ENCODE measurements at places on chromosomes 7 and 10.

- no peak for DNase-seq
Observed at GRCh38 chr10:119531067-119531466, 11.5 kb downstream of the RGS10 start.

DNA sequence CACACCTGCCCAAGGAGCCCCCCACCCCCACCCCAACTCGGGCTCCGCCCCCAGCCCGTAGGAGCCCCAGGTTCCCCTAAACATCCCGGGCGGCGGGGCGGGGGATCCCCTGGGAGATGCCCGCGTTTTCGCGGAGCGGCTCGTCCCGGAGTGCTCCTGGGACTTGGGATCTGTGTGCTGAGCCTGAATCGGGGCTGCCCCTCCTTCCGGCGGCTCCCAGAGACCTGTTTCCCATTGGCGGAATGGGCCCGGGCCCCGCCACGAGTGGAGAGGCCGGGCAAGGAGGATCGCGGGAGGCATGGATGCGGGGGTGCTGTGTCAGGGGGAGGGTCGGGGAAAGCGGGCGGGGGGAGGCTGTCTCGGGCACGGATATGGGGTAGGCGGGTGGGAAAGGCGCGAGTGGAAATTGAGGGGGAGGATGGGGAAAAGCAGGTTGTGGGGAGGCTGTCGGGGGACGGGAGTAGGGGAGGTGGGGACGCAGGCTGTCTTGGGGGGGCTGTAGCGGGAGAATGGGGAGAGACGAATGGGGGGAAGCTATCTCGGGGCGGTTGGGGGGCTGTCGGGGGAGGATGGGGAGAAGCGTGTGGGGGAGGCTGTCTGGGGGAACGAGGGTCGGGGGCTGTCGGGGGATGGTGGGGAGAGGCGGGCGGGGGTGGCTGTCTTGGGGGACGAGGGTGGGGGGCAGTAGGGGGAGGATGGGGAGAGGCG is 572 bp upstream of the BHLHA15 start:
- DNase-seq: no peak

DNA sequence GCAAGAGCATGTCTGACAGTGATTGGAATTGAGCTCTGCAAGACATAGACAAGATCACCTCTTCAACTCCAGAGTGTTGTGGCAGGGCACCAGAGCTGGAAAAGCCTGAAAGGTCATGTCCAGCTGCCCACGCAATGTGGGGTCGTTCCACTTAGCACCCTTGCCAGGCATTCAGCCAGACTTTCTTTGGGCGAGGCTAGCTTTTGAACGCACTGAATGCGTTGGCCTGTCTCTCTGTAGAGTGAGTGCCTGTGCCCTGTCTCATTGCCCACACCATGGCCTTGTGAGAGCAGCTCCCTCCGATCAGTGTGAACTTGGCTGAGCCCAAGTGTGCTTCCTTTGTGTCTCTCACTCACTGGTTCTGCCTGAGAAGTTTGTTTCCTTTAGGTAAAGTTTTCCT is 23.3 kb downstream of the UBTD1 start:
- no peak for DNase-seq

GRCh38 chr10:47038881-47039561 is 127.8 kb downstream of the PTPN20 start:
- no peak for DNase-seq

GRCh38 chr7:158025686-158026600 is 561.7 kb downstream of the PTPRN2 start:
- DNase-seq: no peak

DNA sequence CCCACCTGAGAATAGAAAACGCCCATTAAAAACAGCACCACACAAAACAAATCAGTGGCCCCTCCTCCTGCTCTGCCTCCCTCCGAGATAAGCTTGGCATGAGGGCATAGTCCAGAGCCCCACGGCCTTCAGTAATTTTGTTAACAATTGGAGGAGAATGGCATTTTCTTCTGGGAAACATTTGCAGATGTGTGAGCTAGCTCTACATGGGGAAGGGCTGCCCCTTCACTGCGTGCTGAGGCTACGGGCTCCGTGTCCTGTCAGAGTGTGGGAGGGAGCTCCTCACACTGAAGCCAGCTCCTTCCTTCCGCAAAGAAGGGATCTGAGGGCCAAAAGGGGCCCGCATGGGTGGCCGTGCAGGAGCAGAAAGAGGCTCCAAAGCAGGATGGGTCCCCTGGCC is 15.2 kb downstream of the GRK5 start:
- DNase-seq: no peak

- DNase-seq: no peak
Observed at GRCh38 chr7:57404343-57404966, 45.5 kb upstream of the ZNF716 start.

GRCh38 chr7:40371806-40372440 is 237.1 kb downstream of the SUGCT start:
- no peak for DNase-seq

DNA sequence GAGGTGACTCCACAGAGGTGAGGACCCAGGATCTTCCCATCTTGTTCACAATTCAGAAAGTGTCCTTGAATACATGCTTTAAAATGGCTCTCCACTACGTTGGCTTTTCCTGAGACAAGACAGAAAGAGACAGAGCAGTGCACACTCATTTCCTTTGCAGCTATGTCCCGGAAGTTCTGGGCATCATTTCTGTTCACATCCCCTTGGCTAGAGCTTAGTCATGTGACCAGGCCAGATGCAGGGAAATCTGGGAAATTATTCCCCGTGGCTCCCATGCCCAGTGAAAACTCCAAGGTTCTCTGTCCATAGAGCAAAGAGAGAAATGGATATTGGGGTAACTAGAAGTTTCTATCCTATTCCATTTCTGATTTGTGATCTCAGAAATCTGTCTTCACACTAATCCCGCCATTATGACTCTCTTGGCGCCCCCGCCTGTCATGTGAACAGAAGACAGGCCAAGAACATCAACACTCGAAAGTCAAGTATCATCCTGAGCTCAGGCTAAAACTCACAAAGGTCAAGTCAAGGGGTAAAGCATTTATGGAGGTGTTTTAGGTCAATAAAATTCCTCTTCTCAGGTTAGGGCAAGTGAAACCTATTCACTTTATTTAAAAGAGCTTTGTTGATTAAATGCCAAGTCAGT is 251.4 kb upstream of the HABP2 start:
- DNase-seq: no peak

GRCh38 chr10:78375854-78376785 is 342.5 kb downstream of the RPS24 start:
- DNase-seq: no peak

- no peak for DNase-seq
Observed at GRCh38 chr7:20393021-20393610, 62.4 kb downstream of the ITGB8 start.

DNA sequence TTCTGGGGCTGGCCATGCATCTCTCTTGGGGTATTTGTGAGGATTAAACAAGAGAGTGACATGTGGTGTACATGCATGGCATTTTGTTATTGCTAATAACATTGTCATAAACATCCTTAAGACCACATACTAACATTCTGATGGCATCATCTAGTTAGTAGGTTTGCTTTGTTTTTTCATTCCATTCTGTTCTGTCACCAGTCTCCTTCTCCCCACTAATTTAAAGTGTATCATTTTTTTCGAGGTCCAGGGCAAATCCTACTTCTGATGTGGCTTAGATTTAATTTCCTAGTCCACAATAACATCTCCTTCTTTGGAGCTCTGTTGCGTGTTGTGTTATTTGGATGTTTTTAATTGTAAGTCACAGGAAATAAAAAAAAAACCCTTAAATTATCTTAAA is 248.1 kb downstream of the LRMDA start:
- no peak for DNase-seq

GRCh38 chr10:112803961-112804401 is 146.1 kb upstream of the TCF7L2 start:
- DNase-seq: no peak

DNA sequence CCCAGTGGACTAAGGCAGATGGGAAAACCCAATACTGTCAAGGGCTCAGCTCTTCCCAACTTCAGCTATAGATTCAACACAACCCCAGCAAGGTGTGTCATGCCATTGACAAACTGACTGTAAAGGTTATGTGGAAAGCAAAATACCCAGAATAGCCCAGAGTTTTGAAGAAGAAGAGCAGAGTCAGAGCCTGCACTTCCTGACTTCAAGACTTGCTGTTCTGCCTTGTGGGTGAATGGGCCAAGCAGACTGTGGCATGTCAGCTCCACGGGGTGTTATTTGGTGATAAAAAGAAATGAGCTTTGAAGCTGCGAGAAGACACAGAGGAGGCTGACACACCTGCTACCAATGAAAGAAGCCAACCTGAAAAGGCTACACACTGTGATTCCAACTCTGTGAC is 89.7 kb downstream of the NKX6-2 start:
- DNase-seq: no peak

DNA sequence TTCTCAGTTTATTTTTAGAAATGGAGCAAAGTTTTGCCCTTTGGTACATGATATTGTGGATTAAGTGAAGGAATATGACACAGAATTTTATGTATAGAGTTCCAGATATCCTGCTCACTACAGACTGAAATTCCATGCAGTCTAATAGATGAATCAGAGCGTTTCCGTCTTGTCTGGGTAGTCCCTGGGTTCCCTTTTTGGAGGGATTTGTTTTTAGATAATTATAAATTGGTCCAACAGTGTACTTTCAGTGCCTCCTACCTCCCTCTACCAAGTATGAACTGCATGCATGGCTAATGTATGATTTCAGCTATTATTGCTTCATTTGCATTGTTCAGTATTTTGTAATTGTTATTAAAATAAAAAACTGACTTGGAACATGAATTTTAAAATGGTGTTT is 74.4 kb downstream of the SEPTIN7 start:
- DNase-seq: no peak

GRCh38 chr7:93471456-93471855 is 103.1 kb downstream of the CALCR start:
- no peak for DNase-seq

- no peak for DNase-seq
Observed at GRCh38 chr7:112665709-112666108, 124.5 kb downstream of the TMEM168 start.

GRCh38 chr7:43669286-43670081 is 59.8 kb downstream of the COA1 start:
- DNase-seq: peak; percentile 80

- no peak for DNase-seq
Observed at GRCh38 chr10:26326851-26327250, 110.3 kb downstream of the GAD2 start.

- DNase-seq: no peak
Observed at GRCh38 chr10:51196508-51197175, 122.4 kb downstream of the PRKG1 start.

DNA sequence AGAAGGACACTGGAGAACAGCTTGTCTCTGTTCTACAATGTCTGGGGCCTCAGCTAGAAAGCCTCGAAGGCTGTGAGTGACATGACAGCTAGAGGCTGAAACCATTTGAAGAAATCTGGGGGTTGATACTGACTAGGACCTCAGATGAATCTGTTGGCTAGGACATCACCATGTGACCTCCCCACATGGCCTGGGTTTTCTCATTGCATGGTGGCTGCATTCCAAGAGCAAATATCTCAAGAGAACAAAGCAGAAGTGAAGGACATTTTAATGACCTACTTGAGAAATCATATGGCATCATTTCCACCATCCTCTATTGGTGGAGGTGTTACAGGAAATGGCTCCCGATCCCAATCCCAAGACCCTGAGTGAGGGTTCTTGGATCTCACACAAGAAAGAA is 450.6 kb upstream of the AUTS2 start:
- no peak for DNase-seq

DNA sequence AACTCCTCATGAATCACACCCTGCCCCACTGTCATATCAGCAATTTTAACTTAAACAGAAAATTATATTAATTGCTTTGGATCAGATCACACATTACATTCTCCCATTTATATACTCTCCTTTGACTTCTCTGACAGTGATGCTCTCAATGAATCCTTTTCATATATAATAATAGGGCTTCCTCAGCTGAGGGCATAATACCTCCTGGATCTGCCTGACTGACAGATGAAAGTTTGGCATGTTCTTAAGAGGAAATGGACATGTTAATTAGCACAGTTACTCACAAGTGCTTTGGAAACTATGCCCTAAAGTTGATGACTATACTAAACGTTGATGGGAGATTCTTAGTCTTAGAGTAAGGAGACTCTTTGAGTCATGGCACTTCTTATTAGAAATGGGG is 478.2 kb upstream of the LRRN3 start:
- no peak for DNase-seq

- DNase-seq: no peak
Observed at GRCh38 chr7:79912213-79912633, 222.4 kb upstream of the GNAI1 start.

GRCh38 chr10:21687266-21688008 is 153.4 kb downstream of the MLLT10 start:
- DNase-seq: no peak

DNA sequence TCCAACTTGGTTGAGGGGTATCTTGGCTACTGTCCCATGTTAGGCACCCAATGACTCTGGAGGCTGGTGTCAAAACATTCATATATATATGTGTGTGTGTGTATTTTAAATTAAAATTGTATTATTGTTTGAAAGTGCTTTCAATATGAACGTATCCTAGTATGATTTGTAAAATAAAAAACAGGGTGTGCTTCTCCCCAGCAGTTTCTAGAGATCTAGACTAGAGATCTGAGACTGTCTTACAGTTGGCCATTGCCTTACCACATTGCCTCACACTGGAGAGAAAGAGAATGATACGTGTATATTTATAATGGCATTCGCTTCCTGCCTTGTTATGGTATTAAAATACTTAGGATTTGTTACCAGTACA is 1.2 kb downstream of the BAG3 start:
- peak; percentile 71 for DNase-seq

GRCh38 chr7:69465262-69465661 is 133.0 kb upstream of the AUTS2 start:
- DNase-seq: no peak

DNA sequence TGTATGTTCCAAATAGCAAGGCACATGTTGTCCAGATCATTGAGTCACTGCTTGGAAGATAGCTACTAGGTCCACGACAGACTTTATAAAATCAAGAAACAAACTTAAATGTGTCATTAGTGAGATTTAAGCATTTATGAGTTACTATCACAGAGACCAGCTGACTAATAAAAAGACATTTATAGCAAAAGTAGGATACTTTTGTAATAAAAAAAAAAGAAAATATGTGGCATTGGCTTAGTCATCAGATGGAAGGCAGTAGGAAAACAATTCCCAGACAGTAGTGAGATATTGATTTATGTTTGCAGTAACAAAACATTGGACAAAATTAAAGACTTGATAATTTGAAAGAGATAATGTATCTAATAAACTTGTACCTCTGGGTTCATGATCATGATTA is 881.0 kb upstream of the LRRN3 start:
- no peak for DNase-seq

DNA sequence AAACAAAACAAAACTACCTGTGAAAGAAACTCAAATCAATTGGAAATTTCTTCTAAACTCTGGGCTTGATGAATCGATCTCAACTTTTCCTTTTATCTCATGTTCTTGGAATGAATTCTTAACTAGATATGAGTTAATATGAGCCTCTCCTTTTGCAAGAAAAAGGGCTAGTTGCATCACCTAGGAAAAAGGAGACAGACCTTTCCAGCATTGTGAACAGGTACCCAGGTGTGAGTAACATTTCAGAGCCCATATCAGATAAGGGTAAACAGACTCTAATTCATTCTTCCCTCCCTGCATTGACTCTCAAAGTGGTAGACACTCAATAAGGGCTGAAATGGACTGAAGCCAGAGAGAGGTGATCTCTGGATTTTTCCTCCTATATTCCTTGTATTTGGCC is 103.8 kb upstream of the AGR3 start:
- no peak for DNase-seq

Measured in activated CD4-positive, alpha-beta T cell treated with anti-CD3 and anti-CD28 coated beads, Interleukin-2, amount 50 U/mL, for 16 hours (primary cell).